Ascending aorta (tissue), 2 donors: ENCODE measurements at places on chromosomes 7 and 10.

- DNase-seq = no peak
Observed at GRCh38 chr7:138025215-138026186, 23.6 kb upstream of the CREB3L2 start.

DNA sequence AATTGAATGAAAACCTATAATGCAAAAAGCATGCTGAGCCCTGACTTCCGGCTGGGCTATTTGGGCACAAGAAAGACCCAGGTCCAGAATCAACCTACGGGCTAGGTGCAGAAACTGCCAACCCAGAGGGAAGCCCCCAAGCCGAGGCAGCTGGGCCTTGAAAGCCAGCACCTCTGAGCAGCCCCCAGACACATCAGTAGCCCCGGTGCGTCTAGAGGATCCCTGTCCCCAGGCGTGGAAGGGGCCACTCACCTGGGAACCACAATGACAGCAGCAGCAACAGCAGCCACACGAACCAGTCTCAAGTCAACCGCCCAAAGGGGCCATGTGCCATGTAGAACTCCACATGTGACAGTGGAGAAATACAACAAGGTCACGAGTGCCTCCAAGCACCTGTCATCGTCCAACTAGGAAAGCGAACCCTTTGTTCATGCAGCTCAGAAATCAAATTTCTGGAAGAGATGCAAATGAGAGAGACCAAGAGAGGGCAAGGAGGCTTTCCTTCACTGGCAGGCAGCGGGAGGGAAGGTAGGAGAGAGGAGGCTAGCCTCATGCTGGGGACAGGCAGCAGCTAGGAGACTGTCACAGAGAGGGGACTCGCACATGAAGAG is 57.5 kb upstream of the CHST15 start:
- no peak for DNase-seq

- no peak for DNase-seq
Observed at GRCh38 chr7:106616708-106617051, 44.3 kb downstream of the CCDC71L start.

- no peak for DNase-seq
Observed at GRCh38 chr10:93475871-93476270, 6.3 kb downstream of the MYOF start.

GRCh38 chr7:135682191-135682590 is 19.9 kb downstream of the STMP1 start:
- DNase-seq = no peak
